ENCODE measurements at places on chromosomes 2 and 18.

- no peak for DNase-seq
These were observed 2.4 kb downstream of the CDK5R2 start for GRCh38 chr2:218961651-218962570.

GRCh38 chr2:208781166-208781565 is 374.6 kb downstream of the PTH2R start:
- DNase-seq, result no peak

DNA sequence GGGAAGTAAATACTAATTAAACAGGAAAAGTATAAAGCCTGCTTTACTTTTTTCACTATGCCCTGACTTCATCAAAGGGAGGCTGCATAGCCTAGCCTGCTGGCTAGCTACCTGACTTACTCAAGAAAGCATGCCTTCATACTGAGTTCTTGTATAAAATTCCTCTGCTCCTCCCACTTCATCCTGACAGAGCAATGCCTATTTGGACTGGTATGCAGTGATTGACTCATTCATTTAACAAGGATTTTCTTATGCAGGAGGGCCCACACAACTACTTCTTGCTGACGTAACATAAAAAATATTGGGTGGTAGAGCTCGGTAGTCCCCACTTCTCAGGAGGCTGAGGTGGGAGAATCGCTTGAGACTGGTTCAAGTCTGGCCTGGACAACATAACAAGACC is 70.5 kb downstream of the PRPF40A start:
- DNase-seq, result no peak

GRCh38 chr2:203301667-203302066 is 26.5 kb upstream of the ABI2 start:
- DNase-seq, result no peak

DNA sequence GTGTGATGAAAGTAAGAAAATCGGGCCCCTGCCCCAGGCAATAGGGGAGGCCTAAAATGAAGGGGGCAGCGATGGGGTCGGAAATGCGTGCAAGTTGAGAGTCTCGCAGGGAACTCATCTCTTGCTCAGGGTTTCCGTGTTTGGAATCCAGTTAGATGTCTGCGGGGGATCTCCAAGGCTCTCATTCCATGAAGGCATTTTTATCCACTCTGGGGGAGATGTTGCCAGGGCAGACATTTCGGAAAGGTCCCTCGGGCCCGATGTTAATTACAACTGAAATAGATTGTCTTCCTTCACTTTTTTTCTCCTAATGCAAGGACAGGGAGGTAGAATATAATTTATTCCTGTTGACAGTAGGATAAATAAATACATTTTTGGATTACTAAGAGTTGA is 12.8 kb upstream of the SKOR2 start:
- no peak for DNase-seq

GRCh38 chr18:59671551-59671950 is 25.7 kb downstream of the CCBE1 start:
- no peak for DNase-seq
